Panc1 (cell line): ENCODE measurements at places on chromosomes 3 and 15. TPM values are rescaled to one million over a fixed set of nuclear protein-coding genes. Genes with fewer than 3 reads are reported as not detected.

SERPINI2 gene
- total RNA-seq = not detected

FAM107A gene
- 0.08 TPM for total RNA-seq

DNA sequence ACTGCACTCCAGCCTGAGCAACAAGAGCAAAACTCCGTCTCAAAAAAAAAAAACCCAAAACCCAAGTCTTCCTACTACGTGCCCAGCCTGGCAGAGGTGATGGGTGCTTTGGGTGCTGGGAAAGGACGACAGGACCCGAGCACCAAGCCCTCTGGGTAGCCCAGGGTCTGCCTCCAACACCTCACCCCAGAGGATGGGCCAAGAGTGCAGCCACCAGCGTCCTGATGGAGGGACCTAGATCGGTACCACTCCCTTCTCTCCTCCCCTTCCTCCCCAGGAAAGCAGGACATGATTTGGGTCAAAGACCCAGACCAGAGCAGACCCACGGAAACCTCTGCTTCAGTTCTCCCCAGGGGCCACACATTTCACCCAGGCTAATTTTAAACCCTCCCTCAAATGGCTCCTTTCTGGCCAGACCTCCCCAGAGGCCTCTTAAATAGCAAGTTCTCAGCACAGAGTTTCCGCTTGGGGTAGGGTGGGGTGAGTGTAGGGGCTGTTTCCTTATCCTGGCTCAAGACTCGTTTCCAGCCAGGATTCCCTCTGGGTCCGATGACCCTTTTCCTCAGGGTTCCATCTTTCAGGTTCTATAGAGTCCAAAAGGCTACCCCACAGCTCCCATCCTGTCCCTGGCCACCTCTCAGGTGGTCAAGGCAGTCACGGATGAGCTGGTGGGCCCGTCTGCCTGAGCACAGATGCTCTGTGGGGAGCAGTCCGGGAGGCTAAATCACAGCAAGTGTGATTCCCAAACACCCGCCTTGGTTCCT, 20.5 kb downstream of the RBPMS2 start:
- H3K4me3 ChIP-seq = no peak overlapping the region
- H3K27ac ChIP-seq = no peak overlapping the region
- no peaks in the 10 kb centered on the region for H3K4me1 ChIP-seq
- DNase-seq = no peak

DNA sequence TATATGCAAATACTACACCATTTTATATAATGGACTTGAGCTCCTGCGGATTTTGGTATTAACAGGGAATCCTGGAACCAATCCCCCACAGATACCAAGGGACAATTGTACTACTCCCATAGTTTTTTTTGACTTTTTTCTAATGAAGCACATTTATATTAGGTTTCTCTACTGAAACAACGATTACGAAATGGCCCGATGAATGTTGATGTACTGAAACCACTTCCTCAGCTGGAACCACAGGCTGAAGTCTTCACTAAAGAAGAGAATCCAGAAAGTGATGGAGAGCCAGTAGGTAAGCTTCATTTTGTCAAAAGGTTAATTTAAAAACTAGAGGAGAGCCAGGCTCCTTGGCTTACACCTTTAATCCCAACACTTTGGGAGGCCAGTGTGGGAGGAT, 121.5 kb upstream of the LRRFIP2 start:
- no peak for DNase-seq
- H3K36me3 ChIP-seq = peaks cover 13% of the 10 kb centered on the region; the same call in 1 of the 2 replicates
- H3K27me3 ChIP-seq = no peaks in the 10 kb centered on the region
- no peak overlapping the region for H3K4me3 ChIP-seq
- no peak overlapping the region for H3K27ac ChIP-seq
- no peaks in the 10 kb centered on the region for H3K4me1 ChIP-seq

DNA sequence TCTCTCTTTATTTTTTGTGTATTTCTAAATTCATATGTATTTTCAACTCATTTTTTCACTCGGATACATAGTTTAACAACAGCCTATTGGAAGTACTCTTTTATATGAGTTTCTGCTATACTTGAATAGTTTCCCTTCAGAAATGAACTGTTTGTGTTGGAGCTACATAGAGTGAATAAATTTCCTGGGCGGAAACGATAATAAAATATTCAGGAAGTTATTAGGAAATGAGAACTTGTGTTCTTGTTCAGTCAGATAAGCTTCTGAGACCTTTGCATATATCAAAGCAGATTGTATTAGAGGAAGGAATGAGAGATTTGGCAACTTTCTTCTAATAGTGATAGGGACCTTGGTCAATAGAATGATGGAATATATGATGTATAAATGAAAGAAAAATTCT, 27.3 kb downstream of the NEO1 start:
- no peaks in the 10 kb centered on the region for H3K4me1 ChIP-seq
- H3K36me3 ChIP-seq = no peaks in the 10 kb centered on the region
- H3K4me3 ChIP-seq = no peak overlapping the region
- no peak for DNase-seq

GRCh38 chr3:52752045-52752660, 18.6 kb downstream of the NEK4 start:
- DNase-seq = no peak
- no peaks in the 10 kb centered on the region for H3K4me1 ChIP-seq
- H3K4me3 ChIP-seq = no peak overlapping the region
- H3K36me3 ChIP-seq = 0 out of 2 replicates have a peak, but pooled peaks cover 3% of the 10 kb centered on the region

DNA sequence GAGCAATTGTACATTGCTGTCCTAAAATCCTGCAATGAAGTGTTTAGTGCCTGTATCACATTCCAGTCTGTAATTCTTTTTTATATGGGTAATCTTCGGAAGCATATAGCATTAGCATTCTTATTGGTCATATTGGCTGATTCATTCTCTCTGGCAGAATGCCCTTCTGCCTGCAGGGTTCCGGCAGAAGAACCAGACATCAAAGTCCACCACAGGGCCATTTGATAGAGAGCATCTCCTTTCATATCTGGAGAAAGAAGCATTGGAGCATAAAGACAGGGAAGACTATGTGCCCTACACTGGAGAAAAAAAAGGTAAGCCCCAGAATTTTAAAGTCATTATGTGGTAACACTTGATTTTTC, 39.6 kb downstream of the TMOD3 start:
- peaks cover 11% of the 10 kb centered on the region; the same call in 1 of the 2 replicates for H3K36me3 ChIP-seq
- no peak overlapping the region for H3K4me3 ChIP-seq
- peaks cover 3% of the 10 kb centered on the region; the same call in 1 of the 2 replicates for H3K4me1 ChIP-seq
- no peak overlapping the region for H3K27ac ChIP-seq
